BE2C (cell line): ENCODE measurements at places on chromosomes 6 and 20.

DNA sequence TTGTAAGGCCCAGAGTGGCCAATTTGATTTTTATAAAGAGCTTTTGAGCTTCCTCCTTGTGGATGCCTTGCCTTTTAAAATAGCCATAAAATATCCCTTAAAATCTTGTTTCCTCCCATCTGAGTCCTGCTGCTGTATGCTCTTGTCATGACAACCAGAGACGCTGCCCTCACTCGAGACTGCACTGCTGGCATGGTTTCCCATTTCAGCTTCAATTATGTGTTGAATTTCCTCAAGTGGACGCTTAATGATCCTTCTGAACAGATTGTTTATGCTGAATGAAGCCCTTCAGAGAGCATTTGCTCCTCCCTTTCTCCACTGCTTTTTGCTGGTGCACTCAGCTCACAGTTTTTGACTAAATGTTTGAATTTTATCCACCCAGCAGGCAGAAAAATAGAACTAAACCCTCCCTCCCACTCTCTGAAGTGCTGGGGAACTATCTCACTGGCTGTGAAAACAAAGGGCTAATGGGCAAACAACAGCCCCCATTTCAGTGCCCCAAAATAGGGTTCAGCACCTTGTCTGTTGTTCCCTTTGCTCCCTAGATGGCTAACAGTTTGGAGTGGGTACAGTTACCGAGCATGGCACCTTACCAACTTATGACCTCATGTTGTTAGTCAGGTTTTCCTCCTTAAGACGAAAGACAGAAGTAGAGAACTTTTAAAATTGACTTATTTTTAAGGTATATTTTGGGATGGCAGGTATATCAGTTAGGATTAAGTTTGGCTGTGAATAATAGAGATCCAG is 45.5 kb upstream of the RNF8 start:
- DNase-seq = no peak

DNA sequence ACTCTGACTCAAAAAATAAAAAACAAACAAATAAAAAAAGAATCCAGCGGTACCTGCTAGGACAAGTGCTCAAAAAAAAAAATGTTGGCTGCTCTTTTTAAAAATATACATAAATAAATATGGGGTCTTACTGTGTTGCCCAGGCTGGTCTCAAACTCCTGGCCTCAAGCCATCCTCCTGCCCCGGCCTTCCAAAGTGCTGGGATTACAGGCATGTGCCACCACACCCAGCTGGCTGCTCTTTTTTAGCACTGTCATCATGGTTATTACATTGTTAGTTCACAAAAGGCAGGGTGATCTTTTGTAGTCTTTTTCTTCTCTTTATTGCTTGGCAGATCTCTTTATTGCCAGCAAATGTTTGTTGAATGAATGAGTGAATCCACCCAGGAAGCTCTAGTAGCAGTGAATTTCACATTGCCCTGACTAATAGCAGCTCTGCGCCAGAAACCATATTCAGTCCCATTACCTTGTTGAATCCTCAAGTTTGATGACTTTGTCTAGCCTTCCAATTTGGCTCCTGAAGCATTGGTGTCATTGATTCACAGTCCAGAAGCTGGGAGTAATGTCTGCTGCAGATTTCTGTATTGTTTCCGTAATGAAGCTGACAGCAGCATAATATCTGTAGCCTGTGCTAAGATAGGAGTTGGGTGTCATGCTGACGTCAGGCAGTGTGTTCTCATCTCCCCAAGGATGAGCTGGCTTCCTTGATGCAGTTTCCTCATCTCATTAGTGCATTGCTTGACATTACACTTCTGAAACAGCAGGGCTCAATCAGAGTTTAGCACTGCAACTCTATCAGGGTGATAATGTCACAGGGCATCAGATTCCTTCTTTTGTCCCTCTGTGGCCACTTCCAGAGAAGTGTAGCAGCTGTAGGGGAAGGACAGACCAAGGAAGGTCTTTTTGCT is 84.9 kb upstream of the TGM3 start:
- DNase-seq = no peak

DNA sequence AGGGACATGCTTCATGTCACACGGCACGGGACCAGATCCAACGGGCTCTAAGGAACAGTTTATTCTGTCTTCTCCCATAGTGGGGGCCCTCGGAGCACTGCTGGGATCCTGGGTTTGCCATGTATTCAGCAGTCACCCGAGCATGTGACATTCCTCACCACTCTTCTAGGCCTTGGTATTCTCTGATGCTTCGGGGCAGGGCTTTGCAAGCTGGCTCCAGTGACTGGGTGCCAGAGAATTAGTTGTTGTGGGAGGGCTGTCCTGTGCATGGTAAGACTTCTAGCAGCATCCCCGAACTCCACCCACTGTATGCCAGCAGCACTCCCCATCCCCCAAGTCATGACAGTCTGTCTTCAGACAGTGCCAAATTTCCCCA is 5.4 kb downstream of the CCN5 start:
- DNase-seq = peak; percentile 57

- no peak for DNase-seq
Measured at GRCh38 chr6:119283979-119284545, 65.5 kb downstream of the MAN1A1 start.

- no peak for DNase-seq
Measured at GRCh38 chr6:132742495-132742894, 15.2 kb downstream of the VNN2 start.

DNA sequence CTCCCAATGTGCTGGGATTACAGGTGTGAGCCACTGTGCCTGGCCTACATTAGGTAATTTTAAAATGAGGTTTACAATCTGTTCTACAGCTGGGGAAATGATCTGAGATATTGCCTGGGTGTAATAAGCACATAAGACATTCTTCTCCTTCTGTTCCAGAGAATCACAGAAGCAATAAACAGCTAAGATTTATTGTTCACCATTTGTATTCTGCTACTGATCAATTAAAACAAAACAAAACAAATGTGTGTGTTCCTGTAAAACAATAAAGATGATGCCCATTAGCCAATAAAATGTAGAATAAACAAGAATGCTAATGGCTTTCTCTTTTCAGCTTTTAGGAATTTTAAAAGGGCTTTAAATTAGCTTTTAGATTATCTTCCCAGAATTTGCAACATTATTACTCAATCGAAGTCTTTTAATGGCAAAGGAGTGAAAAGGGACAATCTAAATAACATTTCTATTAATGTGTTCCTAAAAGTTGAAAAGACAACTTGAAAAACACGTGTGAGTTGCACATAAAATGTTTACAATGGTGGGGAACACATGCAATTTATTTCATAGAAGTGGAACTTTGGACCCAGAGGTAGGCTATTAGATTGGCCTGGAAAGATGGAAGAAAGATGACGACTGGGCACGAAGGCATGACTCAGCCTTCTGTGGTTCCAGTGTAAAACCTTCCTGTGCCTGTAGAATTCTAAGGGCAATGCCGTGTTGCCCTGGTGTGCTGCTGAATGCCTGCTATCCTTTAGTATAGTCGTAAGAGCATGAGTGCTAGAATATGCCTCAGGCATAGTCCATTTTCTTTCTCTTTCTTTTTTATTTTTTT is 29.0 kb upstream of the DEK start:
- no peak for DNase-seq

- DNase-seq = peak; percentile 60
Measured at GRCh38 chr20:32902456-32903420, 44.0 kb downstream of the EFCAB8 start.

- no peak for DNase-seq
Measured at GRCh38 chr20:60482221-60483008, 524.2 kb downstream of the CDH26 start.

GRCh38 chr20:15597306-15597705 is 975.9 kb downstream of the KIF16B start:
- DNase-seq = no peak

DNA sequence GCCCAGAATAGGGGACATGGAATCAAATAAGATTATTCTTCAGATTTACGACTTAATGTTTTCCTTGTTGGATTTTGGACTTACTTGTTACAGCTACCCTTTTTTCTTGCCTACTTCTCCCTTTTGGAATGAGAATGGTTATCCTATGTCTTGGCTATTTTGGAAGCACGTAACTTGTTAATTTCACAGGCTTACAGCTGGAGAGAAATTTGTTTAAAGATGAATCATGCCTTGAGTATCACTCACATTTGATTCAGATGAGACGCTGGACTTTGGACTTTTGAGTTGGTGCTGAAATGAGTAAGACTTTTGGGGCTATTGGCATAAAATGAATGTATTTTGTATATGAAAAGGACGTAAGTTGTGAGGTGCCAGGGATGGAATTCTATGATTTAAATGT is 83.3 kb downstream of the SMPDL3A start:
- DNase-seq = no peak

- DNase-seq = no peak
Measured at GRCh38 chr20:51797357-51798025, 4.8 kb downstream of the SALL4 start.

DNA sequence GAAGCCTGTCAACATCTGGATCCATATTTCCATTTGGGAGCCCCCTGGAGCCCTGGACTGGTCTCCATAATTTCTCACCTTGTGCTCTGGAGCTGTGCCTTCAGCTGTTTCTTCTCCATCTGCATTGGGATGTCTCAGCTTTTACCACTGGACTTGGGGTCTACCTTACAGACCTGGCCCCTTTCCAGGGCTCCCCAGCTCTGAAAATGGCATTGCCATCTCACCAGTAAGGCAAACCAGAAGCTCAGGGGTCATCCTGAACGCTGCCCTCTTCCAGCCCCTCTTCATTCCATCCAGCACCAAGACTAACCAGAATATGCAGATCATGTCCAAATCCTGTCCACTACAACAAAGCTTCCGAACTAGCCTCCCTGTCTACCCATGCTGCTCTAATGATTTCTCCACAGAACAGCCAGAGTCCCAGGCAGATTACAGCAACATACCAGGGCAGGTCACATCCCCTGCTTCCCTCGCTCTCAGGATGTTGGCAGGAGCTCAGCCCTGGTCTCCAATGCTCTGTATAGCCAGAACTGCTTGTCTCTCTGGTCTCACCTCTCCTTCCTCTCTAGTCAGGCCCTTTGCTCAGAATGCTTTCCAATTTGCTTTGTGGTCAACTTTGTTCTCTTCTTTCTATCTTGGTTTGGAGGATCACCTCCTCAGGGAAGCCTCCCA is 17.7 kb upstream of the NNAT start:
- no peak for DNase-seq

GRCh38 chr20:58268936-58269619 is 40.4 kb upstream of the RAB22A start:
- DNase-seq = no peak

DNA sequence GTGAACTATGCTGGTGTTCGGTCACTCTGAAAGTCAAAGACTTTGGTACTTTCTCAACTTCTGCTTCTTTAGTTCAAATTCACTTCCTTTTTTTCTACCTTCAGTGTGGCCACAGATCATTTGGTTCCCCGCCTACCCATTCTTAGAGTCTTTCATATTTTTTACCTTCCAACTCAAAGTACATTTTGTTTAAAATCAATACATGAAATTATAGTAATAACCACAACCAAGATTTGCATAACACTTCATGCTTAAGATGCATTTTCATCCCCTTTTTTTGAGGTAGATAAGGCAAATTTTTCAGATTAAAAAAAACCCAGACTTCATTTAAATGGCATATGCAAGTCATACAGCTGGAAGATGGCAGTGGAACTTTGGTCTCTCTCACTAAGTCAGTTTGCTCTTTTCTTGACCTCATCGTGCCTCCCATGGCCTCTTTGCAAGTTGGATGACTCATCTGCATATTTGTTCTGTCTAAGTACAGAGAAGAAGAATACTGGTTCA is 11.9 kb upstream of the CNR1 start:
- DNase-seq = no peak

GRCh38 chr6:125001684-125002405 is 39.6 kb downstream of the RNF217 start:
- no peak for DNase-seq

GRCh38 chr20:57685146-57685758 is 24.6 kb downstream of the PMEPA1 start:
- no peak for DNase-seq

DNA sequence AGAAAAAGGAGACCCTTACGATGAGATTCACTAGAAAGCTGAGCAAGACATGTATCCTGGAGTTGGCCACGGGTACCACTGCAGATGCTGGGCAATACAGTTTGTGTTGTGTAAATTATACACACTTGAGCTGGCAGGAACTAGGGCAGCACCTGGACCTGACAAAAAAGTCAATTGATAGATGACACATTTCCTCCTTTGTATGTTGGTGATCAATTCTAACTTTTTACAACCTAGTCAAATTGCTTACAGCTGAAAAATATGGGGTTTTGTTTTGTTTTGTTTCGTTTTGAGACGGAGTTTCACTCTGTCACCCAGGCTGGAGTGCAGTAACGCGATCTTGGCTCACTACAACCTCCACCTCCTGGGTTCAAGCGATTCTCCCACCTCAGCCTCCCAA is 108.9 kb downstream of the UST start:
- DNase-seq = no peak

- DNase-seq = peak; percentile 23
Measured at GRCh38 chr6:37354526-37355384, 972 bp downstream of the RNF8 start.

- DNase-seq = peak; percentile 39
Measured at GRCh38 chr6:98486057-98486456, 348.3 kb upstream of the POU3F2 start.

GRCh38 chr20:60372822-60373221 is 414.6 kb downstream of the CDH26 start:
- no peak for DNase-seq

GRCh38 chr6:123994891-123995635 is 191.4 kb downstream of the NKAIN2 start:
- no peak for DNase-seq

GRCh38 chr20:57940868-57941522 is 231.2 kb upstream of the PMEPA1 start:
- DNase-seq = no peak
